ENCODE measurements at places on chromosomes 5 and 9.

- DNase-seq = no peak
These were observed 4.9 kb upstream of the NR5A1 start for GRCh38 chr9:124511891-124512805.

GRCh38 chr5:175849153-175849552 is 22.2 kb upstream of the CPLX2 start:
- no peak for DNase-seq

GRCh38 chr9:135098400-135099105 is 11.1 kb downstream of the OLFM1 start:
- peak; percentile 79 for DNase-seq

- DNase-seq = no peak
These were observed 359 bp downstream of the PRELID1 start for GRCh38 chr5:177303925-177304391.

- DNase-seq = no peak
These were observed 199.5 kb downstream of the KCNN2 start for GRCh38 chr5:114561415-114561814.
